T-helper 2 cell (primary cell): ENCODE measurements at places on chromosomes 2 and 18.

DNA sequence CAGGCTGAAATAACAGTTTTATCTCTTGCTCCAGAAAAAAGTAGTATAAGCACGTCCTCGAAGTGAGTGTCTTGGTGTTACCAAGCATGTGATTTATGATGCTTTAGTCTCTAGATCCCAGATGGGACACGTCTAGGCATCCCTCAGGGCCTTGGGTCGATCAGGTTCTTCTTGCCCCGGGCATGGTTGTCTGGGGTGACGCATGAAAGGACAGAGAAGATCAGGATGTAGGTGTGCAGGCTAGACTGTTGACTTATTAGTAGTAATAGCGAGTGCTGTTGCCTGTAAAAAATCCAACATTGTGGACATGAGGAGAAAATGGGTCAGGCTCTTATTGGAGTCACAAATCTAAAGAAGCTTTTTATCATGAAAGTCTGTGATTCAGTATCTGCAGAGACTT lies 94.0 kb upstream of the NFU1 start:
- DNase-seq: no peak

- no peak for DNase-seq
Measured at GRCh38 chr2:109320195-109320922, 191.4 kb downstream of the SH3RF3 start.

GRCh38 chr2:140863713-140864112 lies 1267.1 kb downstream of the LRP1B start:
- DNase-seq: no peak

DNA sequence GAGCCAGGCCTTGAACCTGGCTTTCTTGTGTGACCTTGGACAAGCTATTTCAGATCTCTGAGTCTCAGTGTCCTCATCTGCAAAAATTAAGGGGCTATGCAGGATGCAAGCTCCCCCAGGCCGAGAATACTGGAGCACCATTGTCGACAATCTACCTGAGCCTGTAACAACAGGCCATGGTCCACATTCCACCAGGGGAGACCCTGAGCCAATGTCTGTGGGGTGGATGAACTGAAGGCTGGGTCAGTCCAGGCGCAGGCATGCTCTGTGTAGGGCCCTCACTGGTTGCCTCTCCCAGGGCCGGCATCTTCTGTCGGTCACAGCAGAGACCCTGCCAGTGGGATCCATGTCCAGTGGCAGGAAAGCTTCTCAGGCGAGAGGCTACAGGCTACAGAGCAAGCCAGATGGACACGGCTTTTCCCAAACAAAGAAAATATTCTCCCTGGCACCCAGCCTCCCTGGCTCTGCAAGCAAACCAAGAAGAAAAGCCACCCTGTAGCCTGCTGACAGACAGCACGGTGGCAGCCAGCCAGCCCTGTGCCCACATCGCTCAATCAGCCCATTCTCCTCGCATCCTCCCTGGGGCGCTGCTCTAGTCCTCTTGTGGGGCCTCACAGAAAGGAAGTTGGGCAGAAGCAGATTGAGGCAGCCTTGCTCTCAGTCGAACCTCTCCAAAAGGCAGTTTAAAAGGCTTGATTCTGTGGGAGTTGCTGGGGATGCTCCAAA lies 48.7 kb upstream of the FZD7 start:
- peak; percentile 14 for DNase-seq

GRCh38 chr2:36246320-36246990 lies 109.1 kb upstream of the CRIM1 start:
- DNase-seq: no peak
